ENCODE measurements at places on chromosomes 7 and 10.

GRCh38 chr10:59885430-59886134, 20.8 kb downstream of the CCDC6 start:
- ATAC-seq: no peak

DNA sequence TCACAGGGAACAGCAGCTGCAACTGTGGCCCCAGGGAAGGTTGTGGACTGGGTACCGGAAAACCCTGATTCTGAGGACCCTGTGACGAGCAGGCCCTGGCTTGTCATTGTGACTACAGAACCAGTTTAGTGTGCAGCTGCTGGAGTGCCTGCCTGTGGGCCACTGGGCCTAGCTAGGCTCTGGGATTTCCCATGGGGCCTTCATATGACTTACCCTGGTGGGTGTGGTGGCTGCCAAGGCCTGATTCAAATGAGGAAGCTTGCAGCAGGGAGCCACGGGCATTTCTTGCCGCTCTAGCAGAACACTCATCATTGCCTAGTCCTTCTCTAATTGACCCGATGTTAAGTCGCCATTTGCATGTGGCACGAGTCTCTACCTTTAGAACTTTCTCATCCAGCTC, 14.7 kb upstream of the CAMK2G start:
- peak; percentile 90 for ATAC-seq

GRCh38 chr10:77800738-77801266, 125.8 kb downstream of the DLG5 start:
- peak; percentile 40 for ATAC-seq

DNA sequence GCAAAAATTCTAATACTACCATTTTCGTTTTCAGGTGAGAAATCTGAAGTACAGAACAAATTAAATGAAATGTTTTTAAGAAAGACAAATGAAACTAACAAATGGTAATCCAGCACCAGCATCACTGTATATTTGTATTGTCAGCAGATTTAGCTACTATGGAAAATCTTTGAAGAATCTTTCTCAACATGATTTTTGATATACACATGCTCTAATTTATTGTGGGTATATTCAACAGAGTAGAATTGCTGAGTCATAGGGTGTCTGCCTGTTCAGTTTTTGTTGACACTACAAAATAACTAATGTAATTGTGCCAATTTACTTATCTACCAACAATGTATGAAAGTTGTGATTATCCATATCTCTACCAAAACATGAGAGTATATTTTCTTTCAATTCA, 437.6 kb downstream of the PCDH15 start:
- no peak for ATAC-seq

DNA sequence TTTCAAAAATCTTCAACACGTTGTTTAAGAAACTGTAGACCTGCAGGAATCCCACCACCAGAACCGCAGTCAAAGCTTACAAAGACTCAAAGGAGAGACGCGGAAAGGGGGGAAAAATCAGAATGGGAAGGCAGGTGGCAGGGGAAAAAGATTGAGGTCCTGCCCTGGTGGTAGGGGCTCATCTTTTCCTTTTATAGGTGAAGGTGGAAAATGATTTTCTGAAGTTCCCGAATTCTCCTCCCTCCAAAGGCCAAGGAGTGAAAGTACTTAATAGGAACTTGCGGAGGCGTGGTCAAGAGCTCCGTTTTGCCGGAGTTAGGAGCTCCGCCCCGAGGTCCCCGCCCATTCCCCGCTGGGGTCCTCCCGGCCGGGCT, 724 bp downstream of the BBIP1 start:
- no peak for ATAC-seq

DNA sequence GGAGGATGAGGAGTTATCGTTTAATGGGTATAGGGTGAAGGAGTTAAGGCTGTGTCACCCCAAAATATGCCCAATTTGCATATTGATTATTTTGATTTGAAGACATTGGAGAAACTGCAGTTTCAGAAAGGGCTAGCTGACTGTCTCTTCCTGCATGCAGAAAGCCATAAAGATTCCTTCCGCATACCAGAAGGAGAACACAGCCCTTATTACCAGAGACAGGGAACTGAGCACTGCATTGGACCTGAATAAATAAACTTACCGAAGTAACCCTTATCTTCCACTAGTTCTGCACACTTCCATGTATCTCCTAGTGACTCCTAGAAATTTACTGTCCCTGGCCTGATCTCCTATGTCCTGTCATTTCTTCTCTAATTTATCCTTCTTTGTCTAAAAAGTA, 821.9 kb upstream of the AUTS2 start:
- no peak for ATAC-seq

- no peak for ATAC-seq
These were observed 188.1 kb upstream of the PTN start for GRCh38 chr7:137531671-137532070.

- ATAC-seq: no peak
These were observed at the start of gene TRIM8 for GRCh38 chr10:102644066-102644645. Gene TRIM8, plus strand, starts transcription at chr10:102644479. Its CDS starts 139 bp downstream, at chr10:102644618.

- ATAC-seq: no peak
These were observed 95.9 kb downstream of the ANKRD61 start for GRCh38 chr7:6127110-6127490.

DNA sequence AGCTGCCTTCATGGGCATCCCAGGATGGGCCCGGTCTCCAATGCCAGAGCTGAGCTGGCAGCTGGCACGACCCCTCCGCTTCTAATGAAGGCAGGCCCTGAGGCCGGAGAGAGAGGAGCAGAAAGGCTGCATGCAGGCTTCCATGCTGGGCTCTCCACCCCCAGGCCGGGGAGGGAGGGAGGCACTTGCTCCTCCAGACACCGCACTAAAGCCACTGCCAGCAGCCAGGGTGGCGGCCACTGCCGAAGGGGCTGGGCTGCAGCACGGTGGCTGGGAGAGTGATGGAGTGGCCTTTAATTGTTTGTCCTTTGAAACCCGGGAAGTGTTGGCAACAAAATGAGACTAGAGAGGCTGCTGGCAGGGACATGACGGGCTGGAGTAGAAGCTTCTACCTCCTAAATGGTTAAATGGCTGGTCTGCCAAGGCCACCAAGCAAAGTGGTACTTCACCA, 236.5 kb downstream of the SKAP2 start:
- no peak for ATAC-seq

DNA sequence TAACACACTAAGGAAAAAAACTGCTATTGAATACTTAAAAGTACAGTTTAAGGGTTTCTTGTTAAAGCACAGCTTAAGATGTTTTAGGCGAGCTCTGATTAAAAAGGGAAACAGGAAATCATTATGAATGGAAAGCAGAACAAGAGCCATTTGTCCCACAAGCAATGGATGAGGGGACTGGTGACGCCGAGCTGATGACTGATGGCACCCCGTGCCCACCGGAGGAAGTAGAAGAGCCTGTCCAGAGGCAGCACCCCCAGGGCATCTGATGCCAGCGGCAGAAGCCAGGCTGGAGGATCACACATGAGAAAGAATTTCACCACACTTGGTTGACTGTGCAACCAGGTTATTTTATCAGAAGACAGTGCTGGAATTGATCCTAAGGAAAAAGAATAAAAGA, 15.0 kb upstream of the INSIG1 start:
- no peak for ATAC-seq

DNA sequence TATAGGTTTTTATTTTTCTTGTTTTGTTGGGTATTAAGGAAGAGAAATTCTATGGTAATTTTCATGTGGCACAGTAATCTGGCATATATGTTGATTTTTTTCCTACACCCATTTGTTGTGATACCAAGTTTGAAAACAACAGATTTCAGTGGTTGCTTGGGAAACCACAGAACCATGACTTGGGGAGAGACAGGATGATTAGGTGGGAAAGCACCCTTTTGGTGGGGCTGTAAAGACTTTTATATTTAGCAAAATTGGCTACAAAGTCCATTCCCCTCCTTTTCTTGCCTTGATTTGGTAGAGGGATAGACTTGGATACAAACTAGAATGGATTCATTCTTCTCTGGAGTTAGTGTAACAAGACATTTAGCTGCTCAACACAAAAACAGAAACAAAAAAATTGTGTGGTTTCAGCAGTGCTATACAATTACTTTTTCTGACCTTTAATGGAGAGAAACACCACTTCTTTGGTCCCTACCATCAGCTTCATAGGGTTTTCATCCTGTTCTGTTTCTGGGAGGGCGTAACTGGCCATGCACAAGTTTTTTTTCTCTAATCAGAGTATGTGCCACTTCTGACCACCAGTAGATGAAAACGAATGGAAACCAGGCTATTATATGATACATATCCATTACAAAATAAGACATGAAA, 52.7 kb downstream of the FIGNL1 start:
- peak; percentile 55 for ATAC-seq

- no peak for ATAC-seq
These were observed 22.7 kb upstream of the ZNF800 start for GRCh38 chr7:127415060-127415742.

DNA sequence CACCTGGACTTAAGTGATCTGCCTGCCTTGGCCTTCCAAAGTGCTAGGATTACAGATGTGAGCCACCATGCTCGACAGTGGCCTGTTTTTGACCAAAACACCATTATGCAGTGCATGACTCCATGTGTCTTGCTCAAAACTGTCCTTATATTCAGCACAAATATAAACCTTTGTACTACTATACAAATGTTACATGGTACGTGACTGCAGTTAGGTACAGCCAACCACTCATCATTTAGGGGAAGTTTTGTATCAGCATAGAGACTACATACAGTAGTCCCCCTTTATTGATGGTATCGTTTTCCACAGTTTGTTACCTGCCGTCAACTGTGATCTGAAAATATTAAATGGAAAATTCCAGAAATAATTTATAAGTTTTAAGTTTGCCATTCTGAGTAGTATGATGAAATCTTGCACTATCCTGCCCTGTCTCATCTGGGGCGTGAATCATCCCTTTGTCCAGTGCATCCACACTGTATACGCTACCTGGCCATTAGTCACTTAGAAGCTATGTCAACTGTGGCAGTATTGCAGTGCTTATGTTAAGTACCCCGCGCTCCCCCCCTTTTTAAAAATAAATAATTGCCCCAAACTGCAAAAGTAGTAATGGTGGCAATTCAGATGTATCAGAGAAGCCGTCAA, 23.3 kb upstream of the ZNF282 start:
- no peak for ATAC-seq

DNA sequence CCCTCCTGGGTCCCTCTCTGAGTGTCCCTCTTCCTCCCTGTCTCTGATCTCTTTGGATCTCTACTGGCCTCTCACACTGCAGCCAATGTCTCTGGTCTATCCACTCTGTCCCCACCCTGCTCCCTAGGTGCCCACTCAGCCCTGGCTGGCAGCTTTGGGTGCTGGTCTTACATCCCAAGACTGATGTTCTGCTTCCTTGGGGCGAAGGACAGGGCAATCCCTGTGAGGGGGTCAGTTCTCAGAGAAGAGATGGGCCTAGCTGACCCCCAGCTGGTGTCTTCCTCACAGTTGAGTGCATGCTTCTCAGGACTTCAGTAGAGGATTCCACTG, 51.7 kb upstream of the CAMK2B start:
- ATAC-seq: no peak
